ENCODE measurements at places on chromosomes 13 and 19. TPM values are rescaled to one million over a fixed set of nuclear protein-coding genes. Genes with fewer than 3 reads are reported as not detected.

The GPC6 gene
- total RNA-seq = not detected

The ZNF763 gene
- 1.7 TPM for total RNA-seq

The TUBB4A gene
- total RNA-seq = 2.4 TPM

The SPINT2 gene
- total RNA-seq = 75.5 TPM

The CUL4A gene
- 91.9 TPM for total RNA-seq

The FBXO17 gene
- total RNA-seq = 0.22 TPM

The IZUMO4 gene
- total RNA-seq = 19.1 TPM

The TMEM238 gene
- 14.8 TPM for total RNA-seq
